ENCODE measurements at places on chromosomes 11 and 22.

DNA sequence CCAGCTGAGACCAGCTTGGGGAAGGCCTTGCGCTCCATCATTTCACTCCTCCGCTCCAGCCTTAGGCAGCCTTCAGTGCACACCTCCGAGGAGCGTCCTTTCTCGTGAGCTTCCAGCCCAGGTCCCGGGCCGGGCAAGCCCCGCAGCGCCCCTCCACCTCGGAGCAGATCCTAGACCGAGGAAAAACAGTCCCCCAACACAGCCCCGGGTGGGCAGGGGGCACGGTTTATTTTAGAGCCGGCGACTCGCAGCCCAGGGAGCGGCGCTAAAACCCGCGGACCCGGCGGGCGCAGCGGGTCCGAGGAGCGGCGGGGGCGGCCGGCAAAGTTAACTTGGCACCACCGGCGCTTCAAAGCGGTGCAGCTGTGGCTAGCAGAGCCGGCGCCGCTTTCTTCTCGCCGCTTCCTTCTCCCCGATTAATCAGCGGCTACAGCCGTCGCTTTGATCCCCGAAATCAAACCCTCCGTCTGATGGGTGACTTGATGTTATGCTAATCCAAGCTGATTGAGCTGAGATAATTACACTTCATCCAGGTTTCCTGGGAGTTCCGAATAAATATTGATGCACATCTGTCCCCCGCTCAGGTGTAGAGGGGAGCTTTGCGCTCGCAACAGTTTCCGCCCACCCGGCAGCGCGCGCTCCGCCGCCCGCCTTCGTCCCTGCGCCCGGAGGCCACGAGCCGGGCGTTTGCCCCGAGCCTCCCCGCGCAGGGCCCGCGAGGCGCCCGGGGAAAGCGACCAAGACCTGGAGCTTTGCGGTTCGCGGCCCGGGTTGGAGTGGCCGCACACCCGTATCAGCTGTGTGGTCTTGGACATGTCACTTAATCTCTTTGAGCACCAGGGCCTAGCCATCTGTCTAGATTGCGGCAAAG lies 192.7 kb downstream of the BUD13 start:
- DNase-seq = no peak

DNA sequence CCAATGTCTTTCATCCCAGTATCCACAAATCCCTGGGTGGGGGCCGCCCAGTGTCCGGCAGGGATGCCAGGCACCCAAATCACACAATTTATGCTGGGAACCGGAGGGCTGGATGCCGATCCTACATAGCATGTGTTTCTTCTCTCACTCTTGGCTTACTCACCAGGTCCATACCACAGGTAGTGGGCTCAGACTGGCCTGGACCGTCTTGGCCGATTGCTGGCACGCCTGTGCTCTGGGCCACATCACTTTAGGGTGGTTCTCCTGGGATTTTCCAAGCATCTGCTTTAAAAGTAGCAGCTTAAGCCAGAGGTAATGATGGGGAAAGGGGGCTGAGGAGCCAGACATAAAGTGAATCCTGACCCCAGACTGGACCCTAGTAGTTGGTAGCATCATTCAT lies 22.6 kb upstream of the ALDH3B2 start:
- no peak for DNase-seq

- DNase-seq = no peak
Measured at GRCh38 chr11:64841592-64842365, 2.7 kb downstream of the CDC42BPG start.

DNA sequence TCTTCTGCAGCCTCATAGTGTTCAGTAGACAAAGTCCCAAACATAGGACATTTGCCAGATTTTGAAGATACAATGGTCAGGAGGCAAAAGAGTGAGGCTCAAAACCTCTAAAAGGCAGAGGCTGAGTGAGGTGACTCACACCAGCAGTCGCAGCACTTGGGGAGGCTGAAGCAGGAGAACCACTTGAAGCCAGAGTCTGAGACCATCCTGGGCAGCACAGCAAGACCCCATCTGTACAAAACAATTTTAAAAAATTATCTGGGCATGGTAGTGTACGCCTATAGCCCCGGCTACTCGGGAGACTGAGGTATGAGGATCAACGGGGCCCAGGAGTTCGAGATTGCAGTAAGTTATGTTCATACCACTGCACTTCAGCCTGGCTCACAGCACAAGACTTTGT lies 14.2 kb upstream of the ZFTA start:
- no peak for DNase-seq

- DNase-seq = no peak
Measured at GRCh38 chr11:111443640-111444039, 64.6 kb upstream of the POU2AF1 start.

Measured in pons (tissue), 1 donor.